Psoas muscle (tissue), 8 donors: ENCODE measurements at places on chromosomes 1 and 21. TPM values are rescaled to one million over a fixed set of nuclear protein-coding genes. Genes with fewer than 3 reads are reported as not detected.

DNA sequence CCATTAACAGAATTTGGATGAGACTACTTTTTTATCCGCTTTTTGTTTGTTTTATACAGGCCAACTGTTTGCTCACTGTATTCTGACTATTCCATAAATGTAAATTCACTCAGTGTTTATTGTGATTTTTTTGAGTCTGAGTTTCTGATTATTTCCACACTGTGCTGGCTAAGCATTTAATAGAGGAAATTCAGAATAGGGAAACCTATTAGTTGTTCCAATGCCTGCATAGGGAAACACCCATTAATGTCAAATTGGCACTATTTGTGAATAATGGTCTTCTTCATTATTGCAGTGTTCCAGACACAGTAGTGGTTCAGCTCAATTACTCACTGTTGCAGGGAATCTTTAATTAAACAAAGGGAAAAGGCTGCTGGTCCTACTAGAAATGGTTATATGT lies 174.7 kb upstream of the SGIP1 start:
- DNase-seq = no peak
- H3K36me3 ChIP-seq = peaks cover 15% of the 10 kb centered on the region
- H3K4me3 ChIP-seq = no peak overlapping the region
- H3K27ac ChIP-seq = peak overlapping the region; percentile 25
- no peaks in the 10 kb centered on the region for H3K27me3 ChIP-seq

DNA sequence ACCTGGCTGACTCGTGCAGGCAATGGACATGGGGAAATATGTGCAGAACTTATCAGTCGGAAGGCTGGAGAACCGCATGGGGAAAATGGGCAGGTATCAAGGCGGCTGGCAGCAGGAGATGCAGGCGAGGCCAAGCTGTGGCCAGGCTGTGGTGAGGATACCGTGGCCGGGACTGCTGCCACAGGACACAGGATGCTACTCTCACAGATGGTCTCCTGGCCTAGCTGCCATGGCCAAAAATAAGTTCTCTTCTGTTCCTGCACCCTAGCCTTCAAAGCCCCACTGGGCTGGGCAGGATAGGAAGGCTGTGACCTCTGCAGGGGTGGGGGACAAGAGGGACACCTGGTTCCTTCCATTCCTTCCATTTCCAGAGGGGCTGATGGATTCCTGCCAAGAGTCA lies 26.4 kb downstream of the TEX35 start:
- no peak overlapping the region for H3K4me3 ChIP-seq
- H3K27me3 ChIP-seq = no peaks in the 10 kb centered on the region
- peak overlapping the region; percentile 43 for H3K27ac ChIP-seq
- H3K36me3 ChIP-seq = no peaks in the 10 kb centered on the region
- no peak for DNase-seq

The NDUFS5 gene
- total RNA-seq = 276 TPM

- no peaks in the 10 kb centered on the region for H3K4me1 ChIP-seq
- H3K27me3 ChIP-seq = no peaks in the 10 kb centered on the region
- no peak for DNase-seq
- no peaks in the 10 kb centered on the region for H3K36me3 ChIP-seq
- H3K4me3 ChIP-seq = no peak overlapping the region
Observed at GRCh38 chr1:111406321-111406768, 21.2 kb downstream of the OVGP1 start.

The LRP8 gene
- 0.92 TPM for total RNA-seq

GRCh38 chr1:224488806-224489499 lies 54.4 kb upstream of the WDR26 start:
- H3K27me3 ChIP-seq = no peaks in the 10 kb centered on the region
- no peak for DNase-seq
- H3K4me1 ChIP-seq = no peaks in the 10 kb centered on the region
- no peak overlapping the region for H3K4me3 ChIP-seq
- no peaks in the 10 kb centered on the region for H3K36me3 ChIP-seq
- no peak overlapping the region for H3K27ac ChIP-seq

The TMCC2 gene
- total RNA-seq = 3.4 TPM

DNA sequence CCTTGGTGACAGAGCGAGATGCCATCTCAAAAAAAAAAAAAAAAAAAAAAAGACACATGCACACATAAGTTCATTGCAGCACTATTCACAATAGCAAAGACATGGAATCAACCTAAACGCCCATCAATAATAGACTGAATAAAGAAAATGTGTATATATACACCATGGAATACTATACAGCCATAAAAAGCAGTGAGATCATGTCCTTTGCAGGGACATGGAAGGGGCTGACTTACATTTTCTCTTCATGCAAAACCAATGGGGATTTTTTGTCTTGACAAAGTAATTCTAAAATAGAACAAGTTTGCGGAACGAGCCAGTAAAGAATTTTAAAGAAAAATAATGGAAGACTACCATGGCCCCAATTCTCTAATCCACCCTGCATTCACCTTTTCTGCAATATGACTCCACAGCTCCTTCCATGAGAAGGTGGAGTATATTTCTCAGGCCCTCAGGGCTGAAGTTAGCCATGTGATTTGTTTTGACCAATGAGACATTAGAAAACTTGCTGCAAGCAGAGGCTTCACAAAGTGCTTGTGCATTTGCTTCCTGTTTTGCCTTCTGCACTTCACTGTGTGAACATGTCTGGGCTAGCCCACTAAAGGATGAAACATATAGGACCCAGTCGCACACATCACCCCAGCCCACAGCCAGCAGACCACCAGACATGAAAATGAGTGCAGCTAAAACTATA lies 78.8 kb upstream of the NR5A2 start:
- H3K27ac ChIP-seq = no peak overlapping the region
- DNase-seq = no peak
- no peak overlapping the region for H3K4me3 ChIP-seq
- no peaks in the 10 kb centered on the region for H3K4me1 ChIP-seq
- H3K36me3 ChIP-seq = no peaks in the 10 kb centered on the region

The CD48 gene
- 1.7 TPM for total RNA-seq

GRCh38 chr1:7608628-7609305 lies 162.3 kb upstream of the VAMP3 start:
- H3K4me3 ChIP-seq = no peak overlapping the region
- no peak overlapping the region for H3K27ac ChIP-seq

GRCh38 chr21:40200126-40200525 lies 332.9 kb downstream of the PCP4 start:
- DNase-seq = no peak
- no peaks in the 10 kb centered on the region for H3K4me1 ChIP-seq
- no peaks in the 10 kb centered on the region for H3K36me3 ChIP-seq
- H3K27me3 ChIP-seq = no peaks in the 10 kb centered on the region
- H3K27ac ChIP-seq = no peak overlapping the region
- H3K4me3 ChIP-seq = no peak overlapping the region

DNA sequence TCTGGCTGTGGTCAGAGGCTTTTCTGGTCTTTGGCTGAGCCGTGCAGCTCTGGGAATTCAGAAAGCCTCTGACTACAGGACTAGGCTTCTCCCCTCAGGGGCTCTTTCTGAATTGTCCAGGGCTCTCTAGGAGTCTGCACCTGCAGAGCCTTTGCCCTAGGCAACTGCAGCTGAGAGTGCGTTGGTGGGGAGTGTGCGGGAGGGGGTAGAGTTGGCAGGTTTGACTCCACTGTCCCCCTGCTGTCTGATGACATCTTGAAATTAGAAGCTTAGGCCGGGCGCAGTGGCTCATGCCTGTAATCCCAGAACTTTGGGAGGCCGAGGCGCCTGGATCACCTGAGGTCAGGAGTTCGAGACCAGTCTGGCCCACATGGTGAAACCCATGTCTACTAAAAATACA lies 32.9 kb downstream of the KIAA1614 start:
- H3K4me1 ChIP-seq = no peaks in the 10 kb centered on the region
- no peaks in the 10 kb centered on the region for H3K36me3 ChIP-seq
- no peak overlapping the region for H3K27ac ChIP-seq
- H3K4me3 ChIP-seq = no peak overlapping the region

The CYP4A22 gene
- total RNA-seq = not detected

The KRTAP25-1 gene
- not detected for total RNA-seq

The METTL13 gene
- 23.9 TPM for total RNA-seq

- H3K36me3 ChIP-seq = no peaks in the 10 kb centered on the region
- H3K27me3 ChIP-seq = peaks cover 7% of the 10 kb centered on the region
- H3K4me3 ChIP-seq = no peak overlapping the region
- no peaks in the 10 kb centered on the region for H3K4me1 ChIP-seq
- no peak overlapping the region for H3K27ac ChIP-seq
Observed at GRCh38 chr1:47774986-47775834, 222.0 kb downstream of the TRABD2B start.

The NEXN gene
- 541 TPM for total RNA-seq

DNA sequence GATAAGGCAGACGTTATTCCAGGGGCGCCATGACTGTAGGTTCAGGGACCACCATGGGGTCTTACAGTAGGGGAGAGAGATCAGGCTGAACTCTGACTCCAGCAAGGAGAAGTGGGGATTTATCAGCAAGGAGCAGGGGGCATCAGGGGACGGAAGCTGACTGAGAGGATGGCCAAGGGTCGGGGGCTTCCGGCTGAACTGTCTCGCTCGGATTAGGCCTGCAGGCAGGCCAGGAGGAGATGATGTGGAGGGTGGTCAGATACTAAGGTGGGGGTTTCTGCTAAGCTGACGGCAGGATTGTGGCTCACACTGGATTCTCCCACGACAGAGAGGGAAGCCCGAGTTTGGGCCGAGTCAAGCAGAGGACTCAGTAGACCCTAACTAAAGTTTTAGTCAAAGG lies 186.9 kb upstream of the VAMP3 start:
- DNase-seq = no peak
- no peaks in the 10 kb centered on the region for H3K27me3 ChIP-seq
- no peaks in the 10 kb centered on the region for H3K4me1 ChIP-seq
- no peak overlapping the region for H3K27ac ChIP-seq
- no peaks in the 10 kb centered on the region for H3K36me3 ChIP-seq
- H3K4me3 ChIP-seq = no peak overlapping the region

The TLR5 gene
- total RNA-seq = 1.4 TPM

DNA sequence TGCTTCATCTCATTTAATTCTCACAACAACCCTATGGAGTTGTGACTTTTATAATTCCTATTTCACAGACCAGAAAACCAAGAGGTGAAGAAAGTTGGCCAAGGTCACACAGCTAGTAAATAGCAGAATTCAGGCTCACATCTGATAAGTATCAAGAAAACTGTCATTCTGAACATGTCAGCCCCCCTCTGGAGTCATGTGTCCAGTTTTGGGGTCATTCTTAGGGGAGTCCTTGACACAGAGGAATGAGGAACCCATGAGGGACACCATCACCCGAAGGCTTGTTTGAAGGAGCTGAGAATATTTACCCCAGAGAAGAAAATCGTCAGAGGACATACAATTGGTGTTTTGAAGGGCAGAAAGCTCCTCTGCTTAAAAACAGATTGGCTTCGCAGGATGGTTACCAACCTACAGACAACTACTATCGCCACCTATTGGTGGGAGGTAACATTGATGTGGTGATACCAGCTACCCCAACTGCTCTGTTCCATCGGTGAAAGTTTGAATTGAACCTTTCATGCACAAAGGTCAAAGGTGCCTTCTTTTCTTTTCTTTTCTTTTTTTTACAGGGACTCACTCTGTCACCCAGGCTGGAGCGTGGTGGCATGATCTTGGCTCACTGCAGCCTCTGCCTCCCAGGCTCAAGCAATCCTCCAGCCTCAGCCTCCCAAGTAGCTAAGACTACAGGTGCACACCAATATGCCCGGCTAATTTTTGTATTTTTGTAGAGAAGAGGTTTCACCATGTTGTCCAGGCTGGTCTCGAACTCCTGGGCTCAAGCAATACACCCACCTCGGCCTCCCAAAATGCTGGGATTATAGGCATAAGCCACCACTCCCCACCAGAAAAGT lies 31.3 kb downstream of the NCMAP start:
- no peak overlapping the region for H3K4me3 ChIP-seq
- H3K27ac ChIP-seq = no peak overlapping the region
- no peaks in the 10 kb centered on the region for H3K4me1 ChIP-seq
- no peaks in the 10 kb centered on the region for H3K27me3 ChIP-seq
- DNase-seq = no peak
- H3K36me3 ChIP-seq = no peaks in the 10 kb centered on the region

DNA sequence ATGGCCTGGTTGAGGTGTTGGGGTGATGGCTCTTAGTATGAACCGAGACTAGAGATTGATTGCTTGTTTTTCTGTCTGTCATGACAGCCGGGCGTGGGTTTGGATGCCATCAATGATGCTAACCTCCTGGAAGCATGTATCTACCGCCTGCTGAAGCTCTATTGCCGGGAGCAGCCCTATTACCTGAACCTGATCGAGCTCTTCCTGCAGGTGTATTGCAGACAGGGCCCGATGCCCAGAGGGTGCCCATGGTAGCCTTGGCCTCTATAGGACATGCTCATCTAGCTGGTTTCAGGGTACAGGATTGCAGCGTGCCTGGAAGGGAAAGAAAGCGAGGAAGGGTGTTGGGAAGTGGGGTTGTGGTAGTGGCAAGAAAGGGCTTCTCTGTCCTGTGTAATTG lies 2.6 kb upstream of the RUSC1 start:
- H3K27me3 ChIP-seq = no peaks in the 10 kb centered on the region
- no peak overlapping the region for H3K27ac ChIP-seq
- H3K36me3 ChIP-seq = peaks cover 3% of the 10 kb centered on the region
- no peak overlapping the region for H3K4me3 ChIP-seq
- H3K4me1 ChIP-seq = peaks cover 20% of the 10 kb centered on the region
- DNase-seq = no peak

- H3K36me3 ChIP-seq = peaks cover 36% of the 10 kb centered on the region
- H3K4me1 ChIP-seq = peaks cover 7% of the 10 kb centered on the region
- no peaks in the 10 kb centered on the region for H3K27me3 ChIP-seq
- no peak overlapping the region for H3K4me3 ChIP-seq
- H3K27ac ChIP-seq = no peak overlapping the region
Observed at GRCh38 chr21:25742900-25743299, 8.1 kb downstream of the GABPA start.

DNA sequence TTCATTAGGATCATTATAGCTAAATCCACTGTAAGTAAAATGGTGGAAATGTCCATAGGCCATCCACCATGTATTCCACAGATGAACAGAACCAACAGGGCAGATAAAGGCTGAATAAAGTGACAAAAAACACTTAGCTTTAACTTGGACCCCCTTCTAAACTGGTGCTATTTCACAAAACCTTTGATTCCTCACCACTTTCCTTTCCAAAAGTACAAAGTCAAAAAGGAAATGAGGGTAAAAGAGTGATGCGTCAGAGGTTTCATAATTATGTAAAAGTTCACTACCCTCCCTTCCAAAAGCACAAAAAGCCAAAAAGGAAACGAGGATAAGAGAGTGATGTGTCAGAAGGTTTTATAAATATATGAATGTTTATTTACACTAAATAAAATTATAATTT lies 172.2 kb downstream of the TBX15 start:
- no peaks in the 10 kb centered on the region for H3K27me3 ChIP-seq
- H3K36me3 ChIP-seq = no peaks in the 10 kb centered on the region
- H3K27ac ChIP-seq = no peak overlapping the region
- peaks cover 4% of the 10 kb centered on the region for H3K4me1 ChIP-seq
- no peak overlapping the region for H3K4me3 ChIP-seq

GRCh38 chr1:30762152-30762929 lies 4.8 kb upstream of the LAPTM5 start:
- no peaks in the 10 kb centered on the region for H3K36me3 ChIP-seq
- H3K27me3 ChIP-seq = no peaks in the 10 kb centered on the region
- H3K27ac ChIP-seq = no peak overlapping the region

DNA sequence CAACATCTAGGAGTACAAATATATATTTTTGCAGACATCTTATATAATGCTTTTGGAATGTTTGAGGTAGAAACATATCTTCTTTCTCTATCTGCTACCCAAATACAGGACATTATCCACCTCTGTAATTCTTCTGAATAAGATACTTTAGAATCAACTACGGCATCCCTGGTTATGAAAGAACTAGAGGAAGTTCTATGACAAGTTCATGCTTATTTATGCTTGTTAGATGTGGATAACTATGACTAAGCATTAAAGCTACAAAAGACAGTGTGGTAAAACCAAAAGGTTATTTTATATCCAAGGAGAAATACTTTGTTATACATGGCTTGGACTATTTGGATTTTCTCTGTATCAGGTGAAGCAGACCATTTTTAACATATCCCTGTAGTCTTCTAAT lies 894.0 kb downstream of the KCNT2 start:
- no peak overlapping the region for H3K4me3 ChIP-seq
- no peak for DNase-seq
- H3K27me3 ChIP-seq = no peaks in the 10 kb centered on the region
- no peaks in the 10 kb centered on the region for H3K4me1 ChIP-seq
